ENCODE measurements at places on chromosomes 5 and 9.

DNA sequence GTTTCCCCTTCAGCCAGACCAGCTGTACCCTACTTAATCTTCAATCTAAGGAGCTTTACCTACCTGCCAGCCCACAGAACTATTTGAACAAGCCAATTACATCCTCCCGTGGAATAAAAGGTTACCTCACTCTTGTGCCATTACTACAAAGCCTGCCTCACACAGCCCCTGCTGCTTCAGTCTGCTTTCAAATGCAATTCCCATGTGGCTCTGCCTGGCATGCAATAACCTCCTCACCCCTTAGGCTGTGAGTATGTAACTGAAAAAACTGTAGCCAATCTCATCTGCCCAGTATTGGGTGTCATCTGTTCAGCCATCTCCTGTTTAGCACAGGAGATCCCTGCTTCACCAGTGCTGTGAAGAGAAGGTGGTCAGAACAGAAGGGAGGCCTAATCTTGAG lies 6.1 kb upstream of the GCNT1 start:
- no peak for DNase-seq

- DNase-seq, result no peak
These were observed 83.9 kb downstream of the RIC1 start for GRCh38 chr9:5712651-5713390.

GRCh38 chr9:120730654-120731514 lies 16.6 kb upstream of the MEGF9 start:
- DNase-seq, result peak; percentile 30

DNA sequence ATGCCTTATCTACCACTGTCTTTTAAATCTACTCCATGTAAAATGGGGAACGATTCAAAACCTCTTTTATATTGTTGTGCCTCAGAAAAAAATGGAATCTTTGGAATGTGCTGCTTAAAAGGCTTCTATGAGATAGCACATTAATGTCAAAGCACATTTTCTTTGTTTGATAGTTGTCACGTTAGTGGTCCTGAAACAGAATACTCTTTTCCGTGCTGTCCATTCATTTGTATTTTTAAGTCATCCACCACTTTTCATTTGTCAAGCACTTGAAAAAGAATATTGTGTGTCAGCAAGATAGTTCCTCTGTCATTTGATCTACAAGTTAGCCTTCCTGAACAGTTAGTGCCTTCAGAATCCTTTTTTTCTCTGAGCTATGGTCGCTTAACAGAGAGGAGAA lies 246.9 kb downstream of the MAST4 start:
- no peak for DNase-seq

DNA sequence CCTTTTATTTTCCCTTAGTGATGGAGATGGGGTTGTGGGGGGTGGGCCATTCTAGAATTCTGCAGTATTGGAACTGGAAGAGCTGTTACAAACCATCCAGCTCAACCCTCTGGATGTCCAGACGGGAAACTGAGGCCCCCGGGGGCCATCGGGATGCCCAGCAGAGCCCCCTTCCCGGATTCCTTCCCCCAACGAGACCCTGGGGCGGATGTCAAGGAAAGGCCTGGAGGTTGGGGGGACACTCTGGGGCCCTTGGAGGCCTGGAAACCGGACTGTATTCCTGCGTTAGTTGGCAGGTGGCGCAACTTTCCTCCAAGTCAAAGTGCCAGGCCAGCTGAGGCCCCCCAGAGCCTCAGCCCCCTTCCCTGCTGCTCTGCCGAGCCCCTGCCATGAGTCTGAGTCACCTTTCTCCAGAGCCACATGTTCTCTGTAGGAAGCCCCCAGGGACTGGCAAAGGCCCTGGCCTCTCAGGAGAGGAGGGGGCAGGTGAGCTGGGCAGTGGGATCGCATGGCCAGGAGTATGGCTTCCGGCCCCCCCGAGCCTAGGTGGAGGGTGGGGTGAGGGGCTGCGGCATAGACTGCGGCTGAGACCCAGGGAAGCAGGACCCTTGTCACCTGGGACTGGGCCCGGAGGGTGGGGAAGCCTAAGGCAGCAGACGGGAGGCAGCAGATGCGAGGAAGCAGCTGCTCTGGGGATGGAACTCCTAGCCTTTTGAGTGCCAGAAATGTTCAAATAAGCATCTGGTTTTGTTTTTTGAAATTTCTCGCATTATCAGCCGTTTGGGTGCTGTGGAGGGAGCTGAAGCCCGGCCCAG lies 17.8 kb upstream of the FIBCD1 start:
- DNase-seq, result no peak

GRCh38 chr9:122340161-122340560 lies 30.7 kb upstream of the PTGS1 start:
- no peak for DNase-seq

- no peak for DNase-seq
These were observed at the start of gene HAVCR2 for GRCh38 chr5:157108976-157109375. TSS of gene HAVCR2 (minus strand) at chr5:157109044. CDS start at chr5:157108983, 61 bp downstream.

- DNase-seq, result no peak
These were observed 13.0 kb upstream of the SARDH start for GRCh38 chr9:133750982-133751649.

DNA sequence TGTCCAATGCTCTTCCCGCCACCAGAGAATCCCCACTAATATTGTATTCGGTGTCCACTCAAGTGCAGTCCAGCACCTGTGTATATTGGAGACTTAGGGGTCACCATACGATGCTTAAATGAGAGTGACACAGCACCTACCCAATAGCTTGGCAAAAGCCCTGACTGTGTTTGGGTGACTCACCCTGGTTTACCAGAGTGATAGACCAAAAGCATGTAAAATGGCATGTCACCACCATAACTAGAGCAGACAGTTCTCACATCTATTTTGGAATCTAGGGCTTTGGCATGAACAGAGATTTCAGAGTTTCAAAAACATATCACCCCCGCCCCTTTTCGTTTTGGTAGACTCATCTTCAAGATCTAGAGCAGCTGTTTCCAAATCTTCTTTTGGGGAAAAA lies 217.3 kb upstream of the RASEF start:
- DNase-seq, result no peak

GRCh38 chr9:125484350-125485282 lies 222.4 kb downstream of the MAPKAP1 start:
- DNase-seq, result no peak

DNA sequence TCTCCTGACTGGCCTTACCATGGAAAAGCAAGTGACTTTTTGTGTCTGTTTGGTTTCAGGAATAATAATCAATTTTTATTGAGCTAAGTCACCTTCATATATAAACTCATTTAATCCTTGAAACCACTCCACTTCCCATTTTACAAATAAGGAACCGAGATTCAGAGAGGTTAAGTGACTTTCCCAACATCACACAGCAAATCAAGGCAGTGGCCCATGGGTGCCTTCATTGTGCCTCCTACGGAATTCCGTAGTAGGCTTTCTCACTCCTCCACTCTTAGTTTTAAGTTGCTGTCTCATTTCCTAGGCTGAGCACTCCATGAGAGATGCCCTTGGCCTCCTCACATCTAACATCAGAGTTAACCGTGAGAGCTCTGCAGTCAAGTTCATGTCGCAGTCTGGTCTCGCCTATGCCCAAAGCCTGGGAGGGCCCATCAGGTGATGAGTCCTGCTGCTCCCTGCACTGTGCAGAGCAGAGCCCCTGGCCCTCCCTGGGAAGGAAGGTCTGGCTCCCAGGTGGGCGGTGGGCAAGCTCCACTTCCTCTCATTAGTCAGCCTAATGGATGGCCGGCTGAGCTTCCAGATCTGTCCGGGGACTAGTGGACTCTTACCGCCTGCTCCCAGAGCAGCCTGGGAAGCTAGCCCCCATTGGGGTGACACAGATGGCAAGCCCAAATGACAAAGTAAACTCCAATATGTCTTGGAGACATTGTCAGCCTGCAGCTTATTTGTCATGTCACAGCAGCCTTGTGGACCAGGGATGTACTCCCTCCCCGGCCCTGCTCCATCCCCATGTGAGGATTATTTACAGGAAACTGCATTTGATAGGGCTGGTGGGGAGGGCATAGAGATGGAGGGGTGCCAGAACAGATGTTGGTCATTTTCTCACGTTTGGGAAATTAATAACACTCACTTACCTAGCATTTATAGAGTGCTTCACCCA lies 123.4 kb downstream of the MVB12B start:
- DNase-seq, result no peak

DNA sequence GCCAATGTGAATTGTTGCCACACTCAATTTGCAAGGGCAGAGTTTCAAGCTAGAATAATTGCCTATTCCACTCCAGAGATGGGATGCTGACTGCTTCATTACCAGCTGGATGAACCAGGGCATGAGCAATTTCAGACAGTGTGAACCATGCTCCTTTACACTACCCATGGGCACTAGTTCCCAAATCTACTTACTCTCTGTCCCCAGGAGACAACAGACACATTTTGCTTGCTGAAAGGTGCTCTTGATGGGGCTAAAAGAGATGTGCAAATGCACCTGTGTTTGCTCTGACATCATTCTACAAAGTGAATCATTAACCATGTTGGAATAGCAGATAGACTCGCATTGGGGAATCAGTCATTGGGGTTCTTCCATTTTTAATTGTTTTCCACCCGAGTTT lies 522.3 kb upstream of the NUDT12 start:
- DNase-seq, result no peak

DNA sequence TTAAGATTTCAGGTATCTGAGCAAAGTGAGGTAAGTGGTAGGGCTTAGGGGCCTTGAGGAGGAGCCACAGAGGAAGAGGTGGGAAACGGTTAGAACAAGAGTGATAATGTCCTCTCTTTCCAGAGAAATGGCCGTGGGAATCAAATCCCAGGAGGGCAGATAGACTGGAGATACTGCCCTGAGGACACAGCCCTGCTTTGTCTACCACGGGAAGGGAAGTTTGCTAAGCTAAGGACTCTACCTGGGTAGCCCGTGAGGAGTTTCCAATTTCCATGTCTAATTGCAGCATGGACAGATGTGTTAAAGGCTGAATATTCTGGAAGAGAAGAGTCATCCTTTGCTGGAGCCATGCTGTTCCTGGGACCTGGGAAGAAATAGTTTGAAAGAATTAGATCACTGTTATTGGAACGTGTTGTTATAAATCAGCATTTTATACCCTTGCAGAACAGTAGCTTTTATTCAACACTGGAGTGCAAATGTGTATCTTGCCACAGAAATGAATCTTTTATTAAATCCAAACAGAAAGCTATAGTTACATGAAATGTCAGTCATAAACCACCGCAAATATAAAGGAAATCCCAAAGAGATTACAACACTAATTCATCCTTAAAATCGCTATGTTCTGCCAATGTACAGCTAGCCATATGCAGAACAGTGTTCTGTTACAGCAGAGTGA lies 133.2 kb upstream of the LHFPL2 start:
- no peak for DNase-seq

- DNase-seq, result no peak
These were observed 55.2 kb downstream of the EXD3 start for GRCh38 chr9:137367506-137368430.

DNA sequence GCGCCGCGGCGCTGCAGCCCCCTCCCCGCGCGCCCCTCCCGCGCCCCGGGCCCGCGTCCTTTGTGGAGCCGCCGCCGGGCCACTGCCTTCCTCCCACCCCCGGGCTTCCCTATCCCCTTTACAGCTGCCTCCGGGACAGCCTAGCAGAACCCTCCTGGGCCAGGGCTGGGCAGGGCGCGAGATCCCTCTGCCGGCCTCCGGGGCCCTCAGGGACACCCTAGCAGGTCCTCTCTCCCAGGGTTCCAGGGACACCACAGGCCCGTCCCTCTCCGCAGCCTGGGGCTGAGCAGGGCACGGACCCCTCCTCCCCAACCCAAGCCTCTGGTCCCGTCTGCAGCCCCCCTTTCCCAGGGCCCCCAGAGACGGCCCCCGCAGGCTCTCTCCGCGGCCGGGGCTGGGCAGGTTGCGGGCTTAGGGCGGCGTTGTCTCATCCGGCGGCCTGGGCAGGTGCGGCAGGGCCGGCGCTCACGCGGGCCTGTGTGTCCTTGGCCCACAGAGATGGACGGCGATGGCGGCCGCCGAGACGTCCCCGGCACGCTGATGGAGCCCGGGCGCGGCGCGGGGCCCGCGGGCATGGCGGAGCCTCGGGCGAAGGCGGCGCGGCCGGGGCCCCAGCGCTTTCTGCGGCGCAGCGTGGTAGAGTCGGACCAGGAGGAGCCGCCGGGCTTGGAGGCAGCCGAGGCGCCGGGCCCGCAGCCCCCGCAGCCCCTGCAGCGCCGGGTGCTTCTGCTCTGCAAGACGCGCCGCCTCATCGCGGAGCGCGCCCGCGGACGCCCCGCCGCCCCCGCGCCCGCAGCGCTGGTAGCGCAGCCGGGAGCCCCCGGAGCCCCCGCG lies 710 bp downstream of the WNK2 start:
- no peak for DNase-seq

DNA sequence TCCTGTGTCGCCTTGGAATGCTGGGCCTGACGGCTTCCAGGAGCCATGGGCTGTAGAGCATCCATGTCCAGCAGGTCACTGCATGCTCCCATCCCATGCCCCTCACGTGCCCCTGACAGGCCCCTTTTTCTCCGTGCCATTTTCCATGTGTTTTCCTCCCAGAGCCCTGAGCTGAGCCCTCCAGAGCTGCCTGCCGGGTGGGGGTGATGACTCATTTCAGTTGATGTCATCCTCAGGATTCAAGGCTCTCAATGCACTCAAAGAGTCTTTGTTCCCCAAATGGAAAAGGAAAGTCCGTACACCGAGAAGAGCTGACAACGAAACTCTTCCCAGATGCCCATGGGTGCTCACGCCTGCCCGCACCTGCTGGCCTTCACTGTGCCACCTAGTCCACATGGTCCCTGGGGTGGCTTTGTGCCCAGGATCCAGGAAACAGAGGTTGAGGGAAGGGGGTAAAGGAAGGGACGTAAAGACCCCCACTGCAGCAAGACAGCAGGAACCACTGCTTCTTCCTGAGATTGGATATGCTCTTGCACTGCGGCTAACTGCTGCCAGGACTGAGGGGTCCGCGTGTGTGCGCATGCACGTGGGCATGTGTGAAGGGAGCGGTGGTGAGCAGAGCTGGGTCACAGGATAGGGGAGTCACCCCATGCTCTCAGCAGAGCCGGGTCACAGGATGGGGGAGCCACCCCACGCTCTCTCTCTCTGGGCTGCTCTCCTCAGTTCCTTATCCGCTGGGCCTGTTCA lies 27.6 kb downstream of the COL15A1 start:
- peak; percentile 65 for DNase-seq

DNA sequence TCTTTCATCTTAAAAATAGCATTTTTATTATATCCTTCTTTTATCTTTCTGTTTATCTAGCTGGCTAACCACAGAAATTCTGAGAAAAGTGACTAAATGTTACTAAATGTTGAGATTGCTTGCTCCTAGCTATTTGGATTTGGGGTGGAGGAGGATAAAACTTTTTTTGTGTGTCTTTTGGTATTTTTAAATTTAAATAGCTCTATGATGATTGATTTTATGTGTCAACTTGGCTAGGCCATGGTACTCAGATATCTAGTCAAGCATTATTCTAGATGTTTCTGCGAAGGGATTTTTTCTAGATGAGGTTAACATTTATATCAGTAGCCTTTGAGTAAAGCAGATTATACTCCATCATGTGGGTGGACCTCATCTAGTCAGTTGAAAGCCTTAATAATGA lies 75.0 kb downstream of the GCNT1 start:
- no peak for DNase-seq
